Panc1 (cell line): ENCODE measurements at places on chromosomes 1 and 21. TPM values are rescaled to one million over a fixed set of nuclear protein-coding genes. Genes with fewer than 3 reads are reported as not detected.

Gene HOOK1
- total RNA-seq = 0.57 TPM

Gene LAX1
- total RNA-seq = not detected

Gene CTPS1
- 166 TPM for total RNA-seq

Gene ARMH1
- 2.8 TPM for total RNA-seq

Gene COL9A2
- 2.9 TPM for total RNA-seq

Gene KRTAP13-2
- total RNA-seq = not detected

Gene AZIN2
- total RNA-seq = 2.4 TPM

Gene FAM167B
- 1.9 TPM for total RNA-seq

Gene MYOCOS
- total RNA-seq = not detected

Gene ZYG11A
- 0.36 TPM for total RNA-seq

Gene SEMA6C
- 5.7 TPM for total RNA-seq

Gene AIRE
- total RNA-seq = not detected

Gene SUCO
- total RNA-seq = 31.3 TPM

Gene FCGR3B
- not detected for total RNA-seq

Gene HES3
- not detected for total RNA-seq

Gene FCRLB
- total RNA-seq = 0.41 TPM

Gene HUNK
- total RNA-seq = 0.05 TPM

Gene RUSC1
- 77.9 TPM for total RNA-seq

Gene FBXO28
- 36.6 TPM for total RNA-seq

Gene MR1
- 3.9 TPM for total RNA-seq

Gene MX2
- 56.7 TPM for total RNA-seq

Gene SPATA45
- not detected for total RNA-seq

Gene GFI1
- total RNA-seq = 0.49 TPM

Gene AMY1A
- not detected for total RNA-seq

Gene PTPRU
- total RNA-seq = 0.72 TPM

Gene C8B
- not detected for total RNA-seq

Gene PGBD5
- total RNA-seq = 0.05 TPM

Gene PADI1
- total RNA-seq = 2.3 TPM

Gene PCP4L1
- total RNA-seq = not detected

Gene GUCA2A
- total RNA-seq = not detected

Gene ADCY10
- 0.10 TPM for total RNA-seq

Gene NUAK2
- total RNA-seq = 17.4 TPM

Gene CD1B
- not detected for total RNA-seq

Gene SLAMF9
- not detected for total RNA-seq

Gene NGF
- total RNA-seq = not detected

Gene MYCL
- total RNA-seq = 2.0 TPM

Gene CCT3
- 451 TPM for total RNA-seq
